ENCODE measurements at places on chromosomes 16 and 17. TPM values are rescaled to one million over a fixed set of nuclear protein-coding genes. Genes with fewer than 3 reads are reported as not detected.

The TMEM92 gene
- not detected for total RNA-seq

The TNFRSF13B gene
- not detected for total RNA-seq

GRCh38 chr16:66706506-66706880, 9.9 kb upstream of the CMTM4 start:
- no peak for DNase-seq

GRCh38 chr17:64216338-64217248, 46.5 kb downstream of the TEX2 start:
- peak; percentile 59 for DNase-seq

DNA sequence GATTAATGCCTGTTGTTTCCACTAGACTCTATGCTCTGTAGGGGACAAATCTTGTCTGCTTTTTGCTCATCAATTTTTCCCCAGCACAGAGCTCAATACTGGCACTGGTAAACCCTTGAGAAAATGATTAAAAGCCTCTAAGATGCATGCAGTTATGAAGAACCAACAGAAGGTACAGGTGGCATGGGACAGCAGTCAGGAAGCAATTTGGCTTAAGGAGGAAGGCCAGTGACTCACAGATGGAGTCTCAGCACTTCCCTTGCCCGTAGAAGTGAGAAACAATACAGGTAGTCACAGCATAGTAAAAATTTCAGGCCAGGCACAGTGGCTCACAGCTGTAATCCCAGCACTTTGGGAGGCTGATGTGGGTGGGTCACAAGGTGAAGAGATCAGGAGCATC, 504.7 kb upstream of the RBFOX1 start:
- DNase-seq, result no peak

DNA sequence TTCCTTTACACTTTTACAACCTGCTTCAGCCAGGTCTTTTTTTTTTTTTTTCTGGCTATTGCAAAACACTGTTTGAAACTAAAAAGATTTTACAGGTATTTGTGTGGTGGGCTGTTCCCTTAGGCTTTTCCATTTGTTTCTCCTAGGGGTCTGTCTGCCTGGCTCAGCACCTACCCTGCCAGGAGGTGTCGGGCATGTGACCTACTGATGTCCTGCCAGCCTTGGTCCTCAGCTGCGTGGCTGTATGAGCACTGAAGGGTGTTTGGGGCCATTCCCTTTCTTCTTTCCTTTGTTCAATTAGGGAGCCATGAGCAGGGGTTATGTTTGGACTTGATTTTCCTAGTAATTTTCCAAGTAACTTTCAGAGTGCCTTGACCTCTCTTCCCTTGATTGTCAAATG, 269.2 kb upstream of the SALL1 start:
- no peak for DNase-seq

- DNase-seq, result no peak
Observed at GRCh38 chr16:11431915-11432465, 86.7 kb downstream of the RMI2 start.

DNA sequence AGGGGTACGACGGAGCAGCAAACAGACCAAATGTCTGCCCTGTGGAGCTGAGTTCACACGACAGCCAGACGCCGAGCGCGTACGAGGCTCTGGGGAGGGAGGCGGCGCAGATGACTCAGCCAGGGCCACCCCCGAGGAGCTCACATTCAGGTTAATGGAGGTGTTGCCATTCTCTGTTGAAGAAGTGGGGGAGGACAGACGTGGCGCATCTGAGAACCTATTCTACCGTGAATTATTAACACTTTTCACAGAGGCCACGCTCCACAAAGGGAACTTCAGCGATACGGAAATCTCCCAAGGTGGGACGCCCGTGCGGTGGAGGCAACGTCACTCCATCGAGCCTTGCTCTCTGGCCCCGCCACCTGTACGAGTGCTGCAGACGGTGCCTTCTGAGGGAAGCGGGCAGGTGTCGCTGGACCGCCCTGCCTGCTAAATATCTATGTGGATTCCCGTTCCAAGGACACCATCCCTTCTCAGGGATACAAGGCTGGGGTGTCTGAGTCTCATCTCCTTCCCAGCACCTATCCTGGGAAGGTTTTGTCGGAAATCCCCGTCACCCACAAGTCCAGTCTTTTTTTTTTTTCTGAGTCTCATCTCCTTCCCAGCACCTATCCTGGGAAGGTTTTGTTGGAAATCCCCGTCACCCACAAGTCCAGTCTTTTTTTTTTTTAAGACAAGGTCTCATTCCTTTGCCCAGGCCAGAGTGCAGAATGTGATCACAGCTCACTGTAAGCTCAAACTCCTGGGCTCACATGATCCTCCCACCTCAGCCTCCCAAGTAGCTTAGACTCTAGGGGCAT, 19.0 kb downstream of the ABR start:
- no peak for DNase-seq

GRCh38 chr17:8556074-8556473, 74.5 kb downstream of the MYH10 start:
- no peak for DNase-seq

- DNase-seq, result no peak
Observed at GRCh38 chr17:71780596-71780995, 340.2 kb upstream of the SOX9 start.

GRCh38 chr17:80870401-80870800, 121.2 kb upstream of the CHMP6 start:
- peak; percentile 4 for DNase-seq

All from heart left ventricle (tissue), 16 donors.